ENCODE measurements at places on chromosomes 2 and 18. TPM values are rescaled to one million over a fixed set of nuclear protein-coding genes. Genes with fewer than 3 reads are reported as not detected.

GRCh38 chr18:39318462-39318861 lies 1752.9 kb upstream of the CELF4 start:
- no peak overlapping the region for H3K4me3 ChIP-seq
- DNase-seq, result no peak
- H3K36me3 ChIP-seq, result no peaks in the 10 kb centered on the region

DNA sequence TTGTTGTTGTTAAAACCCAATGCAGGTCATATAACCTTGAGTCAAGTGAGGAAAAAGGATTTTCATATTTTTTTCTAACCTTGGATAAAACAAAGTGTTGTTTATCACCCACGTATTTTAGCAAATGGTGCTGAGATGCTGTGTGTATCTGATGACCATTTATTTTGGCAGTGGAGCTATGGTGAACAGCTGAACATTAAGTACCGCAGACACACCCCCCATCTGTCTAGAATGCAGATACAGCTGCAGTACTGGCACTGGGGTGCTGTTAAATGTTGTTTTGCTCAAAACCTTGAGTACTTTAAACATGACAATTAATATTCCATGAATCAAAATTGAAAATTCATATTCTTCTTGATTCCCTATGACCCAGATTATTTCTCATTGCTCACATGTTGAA lies 773.3 kb upstream of the SLC39A10 start:
- no peak overlapping the region for H3K4me3 ChIP-seq
- H3K36me3 ChIP-seq, result no peaks in the 10 kb centered on the region
- no peak overlapping the region for H3K27ac ChIP-seq
- peaks cover 24% of the 10 kb centered on the region for H3K27me3 ChIP-seq
- H3K4me1 ChIP-seq, result no peaks in the 10 kb centered on the region

DNA sequence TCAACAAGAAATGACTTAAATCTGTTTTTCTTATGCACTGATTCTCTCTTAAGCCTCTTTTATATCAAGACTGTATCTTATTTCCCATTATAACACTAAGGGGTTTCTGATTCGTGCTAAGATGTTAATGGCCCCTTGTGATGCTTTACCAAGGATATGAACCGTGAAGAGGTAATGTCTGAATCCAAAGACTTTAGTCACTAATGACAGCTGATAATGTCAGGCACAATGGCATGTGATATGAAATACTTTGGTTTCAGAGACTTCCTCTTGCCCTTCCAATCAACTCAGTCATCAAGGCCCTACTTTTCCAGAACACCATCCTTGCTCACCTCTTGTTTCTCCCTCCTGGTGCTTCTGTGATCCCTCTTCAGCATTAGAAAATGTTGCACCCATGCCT lies 262.8 kb downstream of the KCNE4 start:
- H3K4me1 ChIP-seq, result peaks cover 8% of the 10 kb centered on the region
- no peaks in the 10 kb centered on the region for H3K36me3 ChIP-seq
- H3K27me3 ChIP-seq, result no peaks in the 10 kb centered on the region
- no peak for DNase-seq
- no peak overlapping the region for H3K27ac ChIP-seq

DNA sequence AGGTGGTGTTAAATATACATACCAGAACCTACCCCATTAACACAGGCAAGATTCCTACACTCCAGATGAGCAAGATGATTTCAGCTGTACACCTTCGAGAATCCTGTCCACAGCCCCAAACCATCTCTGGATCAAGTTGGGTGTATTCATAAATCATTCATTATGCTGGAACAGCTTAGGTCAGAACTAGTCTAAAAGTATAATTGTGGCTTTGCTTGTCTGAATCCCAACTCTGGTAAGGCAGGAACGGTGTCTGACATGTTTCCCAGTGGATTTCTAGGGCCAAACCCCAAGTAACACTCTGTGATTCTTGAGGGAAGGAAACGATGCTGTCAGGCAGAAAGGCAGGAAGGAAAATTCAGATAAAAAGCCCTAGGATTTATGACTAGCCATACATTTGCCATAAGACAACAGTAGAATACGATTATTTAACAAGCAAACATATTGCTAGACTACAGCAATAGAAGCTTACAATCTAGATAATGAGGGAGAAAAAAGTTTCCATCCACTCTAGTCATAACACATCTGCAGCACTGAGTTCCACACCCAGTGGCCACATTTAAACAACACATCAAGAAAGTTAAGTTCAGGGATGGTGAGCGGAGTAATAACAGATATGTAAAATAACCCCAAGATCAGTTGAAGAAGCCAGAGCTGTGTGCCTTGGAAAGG lies 444.8 kb downstream of the RND3 start:
- H3K27me3 ChIP-seq, result no peaks in the 10 kb centered on the region
- no peaks in the 10 kb centered on the region for H3K36me3 ChIP-seq
- no peak for DNase-seq
- H3K4me3 ChIP-seq, result no peak overlapping the region
- no peak overlapping the region for H3K27ac ChIP-seq
- H3K4me1 ChIP-seq, result peaks cover 29% of the 10 kb centered on the region

GRCh38 chr2:45585267-45585861 lies 25.7 kb downstream of the SRBD1 start:
- DNase-seq, result no peak
- peaks cover 4% of the 10 kb centered on the region for H3K36me3 ChIP-seq

- peaks cover 55% of the 10 kb centered on the region for H3K4me1 ChIP-seq
- no peak overlapping the region for H3K4me3 ChIP-seq
- H3K27ac ChIP-seq, result no peak overlapping the region
Measured at GRCh38 chr18:48493434-48494230, 45.2 kb upstream of the CTIF start.

GRCh38 chr2:198697794-198698193 lies 759.9 kb downstream of the SATB2 start:
- H3K27ac ChIP-seq, result no peak overlapping the region
- H3K4me1 ChIP-seq, result no peaks in the 10 kb centered on the region
- H3K27me3 ChIP-seq, result peaks cover 13% of the 10 kb centered on the region
- no peak overlapping the region for H3K4me3 ChIP-seq

DNA sequence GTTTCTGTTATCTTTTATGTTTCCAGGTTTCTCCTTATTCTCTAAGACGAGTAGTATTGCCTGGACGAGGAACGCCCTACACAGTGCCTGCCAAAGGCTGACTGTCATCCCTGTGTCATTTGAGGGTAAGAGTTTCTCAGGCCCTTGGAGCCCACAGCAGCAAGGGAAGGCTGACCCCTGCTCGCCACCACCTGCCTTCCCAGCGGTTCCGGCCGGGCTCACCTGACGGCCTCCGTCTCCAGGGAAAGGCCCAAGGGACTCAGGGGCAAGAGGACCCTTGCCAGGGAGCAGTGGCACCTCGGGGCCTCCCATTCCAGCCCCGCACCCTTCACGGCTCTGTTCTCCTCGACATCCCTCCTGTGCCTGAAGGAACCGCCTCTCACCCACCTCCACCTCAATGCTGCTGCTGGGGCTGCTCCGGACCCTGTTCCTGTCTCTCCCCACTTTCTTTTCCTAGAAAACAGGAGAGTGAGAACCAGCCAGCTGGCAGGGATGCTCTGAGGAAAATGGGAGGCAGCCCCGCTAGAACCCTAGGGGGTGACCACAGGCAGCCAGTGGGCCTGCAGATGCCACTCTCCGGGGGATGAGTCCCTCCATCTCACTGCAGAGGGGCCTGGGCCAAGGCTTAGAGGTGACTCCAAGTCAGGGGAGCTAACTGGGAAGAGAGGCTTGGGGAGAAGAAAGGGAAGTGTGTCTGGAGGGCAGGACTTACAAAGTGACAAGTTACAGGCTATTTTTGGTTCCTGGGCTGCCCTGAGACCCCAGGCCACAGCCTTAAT lies 1.9 kb downstream of the LIMS2 start:
- no peak for DNase-seq
- H3K4me3 ChIP-seq, result peak overlapping the region; percentile 96
- H3K27ac ChIP-seq, result peak overlapping the region; percentile 92
- H3K4me1 ChIP-seq, result peaks cover 62% of the 10 kb centered on the region

- peaks cover 27% of the 10 kb centered on the region for H3K4me1 ChIP-seq
- H3K36me3 ChIP-seq, result no peaks in the 10 kb centered on the region
Measured at GRCh38 chr2:9105601-9106337, 100.8 kb upstream of the ASAP2 start.

DNA sequence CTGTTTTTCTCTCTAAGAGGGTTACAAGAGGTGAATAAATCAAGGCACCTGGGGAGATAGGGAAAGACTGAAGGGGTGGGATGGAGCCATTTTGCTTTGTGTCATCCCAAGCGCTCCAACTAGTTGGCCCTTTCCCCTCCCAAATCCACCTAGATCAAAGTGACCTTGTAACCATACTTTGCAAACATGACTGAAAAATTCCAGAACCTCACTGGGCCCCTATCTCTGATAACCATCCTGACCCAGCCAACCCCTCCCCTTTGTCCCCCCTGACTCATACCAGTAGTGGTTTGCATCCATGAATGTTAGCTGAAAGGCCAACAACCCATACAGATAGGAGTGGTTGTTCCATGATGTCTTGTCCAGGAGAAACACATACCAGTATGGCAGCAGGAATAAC lies 3.1 kb downstream of the GGCX start:
- H3K27me3 ChIP-seq, result no peaks in the 10 kb centered on the region
- no peak overlapping the region for H3K27ac ChIP-seq
- no peak for DNase-seq
- peaks cover 26% of the 10 kb centered on the region for H3K4me1 ChIP-seq

GRCh38 chr18:40152859-40153258 lies 1802.2 kb upstream of the PIK3C3 start:
- no peak for DNase-seq
- peaks cover 1% of the 10 kb centered on the region for H3K27me3 ChIP-seq
- H3K36me3 ChIP-seq, result no peaks in the 10 kb centered on the region
- no peak overlapping the region for H3K4me3 ChIP-seq
- no peak overlapping the region for H3K27ac ChIP-seq

BMP10 gene
- not detected for total RNA-seq

FSIP2 gene
- 1.7 TPM for total RNA-seq

DNAJC5G gene
- total RNA-seq, result not detected

MSTN gene
- total RNA-seq, result 0.45 TPM

PSMD14 gene
- 48.5 TPM for total RNA-seq

SGPP2 gene
- not detected for total RNA-seq
